ENCODE measurements at places on chromosomes 3 and 15. TPM values are rescaled to one million over a fixed set of nuclear protein-coding genes. Genes with fewer than 3 reads are reported as not detected.

The ISLR gene
- polyA plus RNA-seq, result 17.3 TPM

The CAMK2N2 gene
- 0.24 TPM for polyA plus RNA-seq

The OSTN gene
- polyA plus RNA-seq, result 0.34 TPM

The FAM107A gene
- 0.16 TPM for polyA plus RNA-seq

The CHDH gene
- 0.15 TPM for polyA plus RNA-seq

The AHSG gene
- polyA plus RNA-seq, result not detected

DNA sequence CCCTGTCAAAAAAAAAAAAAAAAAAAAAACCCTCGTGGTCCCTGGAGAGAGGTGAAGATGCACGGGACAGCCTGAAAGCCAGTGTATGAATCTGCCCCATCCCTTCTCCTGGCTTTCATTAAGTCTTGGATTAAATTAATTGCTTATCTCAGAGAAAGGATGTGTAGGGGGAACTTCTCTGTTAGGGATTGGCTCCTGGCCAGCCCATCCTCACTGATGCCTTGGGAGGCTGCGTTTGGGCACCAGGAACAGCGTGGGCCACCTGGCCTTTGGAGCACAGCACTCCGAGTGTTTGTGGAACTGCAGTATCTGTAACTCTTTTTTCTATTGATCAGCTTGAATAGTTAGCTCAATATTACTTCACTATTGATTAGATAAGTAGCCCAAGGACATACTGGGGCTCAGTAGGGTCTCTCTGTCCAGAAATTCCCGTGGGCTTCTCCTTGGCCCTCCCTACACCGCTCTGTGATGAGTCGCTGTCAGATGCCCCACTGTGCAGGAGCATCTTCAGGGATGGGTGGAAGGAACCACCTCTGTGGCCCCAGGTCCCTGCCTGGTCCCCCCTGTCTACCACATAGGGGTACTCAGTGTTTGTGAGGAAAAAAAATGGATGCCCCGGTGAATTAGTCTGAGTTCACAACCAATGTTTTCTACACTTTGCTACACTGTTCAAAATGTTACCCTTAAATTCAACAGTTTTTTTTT, 2.0 kb downstream of the PXYLP1 start:
- H3K4me1 ChIP-seq, result peaks cover 7% of the 10 kb centered on the region
- H3K36me3 ChIP-seq, result no peaks in the 10 kb centered on the region
- no peak for DNase-seq
- H3K27ac ChIP-seq, result no peak overlapping the region
- H3K4me3 ChIP-seq, result no peak overlapping the region

DNA sequence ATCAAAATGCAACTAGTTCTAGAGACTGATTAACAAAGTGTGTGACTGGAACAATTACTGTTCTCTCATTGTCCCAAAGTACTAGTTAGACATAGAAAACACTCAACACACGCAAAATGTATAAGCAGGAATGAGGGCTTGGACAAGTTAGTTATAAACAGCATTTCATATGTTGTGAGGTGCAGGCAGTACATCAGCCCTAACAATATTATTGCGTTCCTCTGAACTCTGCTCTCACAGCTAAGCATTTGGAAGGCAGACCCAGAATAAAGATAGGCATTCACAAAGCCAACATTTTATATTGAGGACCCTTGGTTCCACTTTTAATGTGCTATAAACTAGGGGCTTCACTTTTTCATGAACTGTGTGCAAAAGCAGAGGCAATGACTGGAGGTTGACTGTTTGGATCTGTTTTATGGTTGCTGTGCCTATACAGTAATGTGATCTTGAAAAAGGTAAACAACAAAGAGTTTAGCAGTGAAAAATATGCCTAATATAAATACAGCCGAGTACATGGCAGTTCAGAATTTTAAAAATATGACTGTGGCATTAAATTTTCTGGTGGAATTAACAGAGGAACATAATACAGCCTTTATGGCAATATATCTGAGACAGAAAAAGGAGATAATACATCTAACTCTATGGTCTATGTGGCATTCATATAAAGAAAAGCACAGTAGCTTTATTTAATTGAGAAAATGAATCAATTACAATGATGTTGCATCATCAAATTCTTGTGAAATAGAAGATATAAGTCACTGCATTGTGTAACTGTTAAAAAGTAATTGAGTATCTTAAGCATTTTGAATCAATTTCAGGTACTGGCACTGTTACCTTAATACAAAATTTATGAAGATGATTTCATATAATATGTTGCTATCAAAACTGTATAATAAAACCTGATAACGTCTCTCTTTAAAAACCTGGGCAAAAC, 80.0 kb upstream of the SKOR1 start:
- H3K4me1 ChIP-seq, result peaks cover 3% of the 10 kb centered on the region
- H3K36me3 ChIP-seq, result no peaks in the 10 kb centered on the region
- H3K4me3 ChIP-seq, result no peak overlapping the region
- peak; percentile 73 for DNase-seq

- no peaks in the 10 kb centered on the region for H3K27me3 ChIP-seq
- H3K4me1 ChIP-seq, result no peaks in the 10 kb centered on the region
- H3K36me3 ChIP-seq, result no peaks in the 10 kb centered on the region
- no peak overlapping the region for H3K4me3 ChIP-seq
- DNase-seq, result no peak
Observed at GRCh38 chr3:4678320-4678719, 185.2 kb downstream of the ITPR1 start.

DNA sequence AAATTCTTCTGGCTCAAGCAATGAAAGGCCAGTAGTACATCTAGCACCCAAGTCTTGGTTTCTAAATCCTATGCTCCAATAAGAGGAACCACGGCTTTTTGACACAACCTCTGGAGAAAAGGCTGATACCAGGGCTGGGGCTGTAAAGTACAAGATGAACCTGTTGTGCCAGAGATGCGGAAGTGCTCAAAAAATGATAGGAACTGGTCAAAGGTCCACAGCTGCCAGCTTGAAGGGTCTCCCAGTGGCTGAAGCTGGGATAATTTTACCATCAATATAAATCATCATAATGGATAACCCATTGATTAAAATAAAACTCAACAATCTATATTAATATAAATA, 558 bp upstream of the NCEH1 start:
- H3K4me3 ChIP-seq, result peak overlapping the region; percentile 88
- H3K4me1 ChIP-seq, result peaks cover 10% of the 10 kb centered on the region
- no peaks in the 10 kb centered on the region for H3K27me3 ChIP-seq
- DNase-seq, result no peak
- H3K36me3 ChIP-seq, result no peaks in the 10 kb centered on the region
- peak overlapping the region; percentile 98 for H3K27ac ChIP-seq

- H3K27me3 ChIP-seq, result no peaks in the 10 kb centered on the region
- H3K27ac ChIP-seq, result no peak overlapping the region
- no peaks in the 10 kb centered on the region for H3K36me3 ChIP-seq
- H3K4me1 ChIP-seq, result no peaks in the 10 kb centered on the region
- no peak for DNase-seq
Observed at GRCh38 chr3:68878962-68879361, 53.4 kb downstream of the TAFA4 start.

DNA sequence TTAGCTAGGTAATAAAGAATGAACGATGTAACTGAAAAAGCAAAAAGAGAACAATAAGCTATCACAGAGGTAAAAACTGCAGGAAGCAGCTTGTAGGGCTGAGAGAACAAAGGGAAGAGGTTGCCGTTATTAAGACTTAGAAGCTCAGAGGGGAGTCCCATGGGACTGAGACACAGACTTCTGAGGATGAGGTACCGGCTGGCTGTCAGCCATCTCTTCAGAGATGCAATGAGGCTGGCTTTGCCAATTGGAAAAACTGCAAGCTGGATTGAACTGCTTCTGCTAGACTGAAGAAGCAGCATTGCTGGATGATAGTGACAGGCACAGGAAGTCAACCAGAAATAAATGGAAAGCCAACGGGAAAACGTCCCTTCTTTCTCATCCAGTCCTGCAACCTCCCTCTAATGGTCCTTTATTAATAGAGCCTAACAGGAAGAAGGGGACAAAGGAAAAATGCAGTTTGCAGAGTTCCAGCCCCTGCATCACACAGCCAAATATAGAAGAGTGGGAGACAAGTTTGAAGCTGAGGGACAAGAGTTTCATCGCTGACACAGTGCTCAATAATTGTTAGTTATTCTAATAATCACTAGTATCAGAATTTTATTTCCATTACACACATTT, 21.1 kb upstream of the KLHL6 start:
- no peaks in the 10 kb centered on the region for H3K36me3 ChIP-seq
- DNase-seq, result peak; percentile 7
- peaks cover 7% of the 10 kb centered on the region for H3K27me3 ChIP-seq
- no peak overlapping the region for H3K27ac ChIP-seq
- no peak overlapping the region for H3K4me3 ChIP-seq

DNA sequence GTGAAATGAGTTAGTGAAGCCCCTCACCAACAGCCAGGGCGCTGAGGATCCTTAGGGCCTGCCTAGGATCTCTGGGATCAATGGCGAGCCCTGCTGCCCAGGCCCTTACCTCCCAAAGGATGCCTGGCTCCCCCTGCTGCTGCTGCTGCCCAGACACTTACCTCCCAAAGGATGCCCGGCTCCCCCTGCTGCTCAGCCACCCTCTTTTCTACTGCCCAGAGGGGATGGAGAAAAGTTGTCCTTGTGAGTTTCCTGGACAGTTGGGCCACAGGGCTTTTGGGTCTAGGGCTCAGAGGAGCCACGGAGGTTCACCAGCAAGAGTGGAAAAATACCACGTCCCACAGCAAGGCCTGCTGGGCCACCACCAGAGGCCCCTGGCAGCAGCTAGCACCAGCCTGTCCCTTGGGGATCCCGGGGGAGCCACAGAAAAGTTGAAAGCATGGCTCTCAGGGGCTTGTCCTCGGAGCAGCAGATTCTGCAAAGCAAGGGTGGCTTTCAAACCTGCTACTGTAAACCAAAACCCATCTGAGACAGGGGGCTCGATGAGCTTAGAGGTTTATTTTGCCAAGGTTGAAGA, 59.4 kb downstream of the SLC6A6 start:
- no peak overlapping the region for H3K27ac ChIP-seq
- peaks cover 2% of the 10 kb centered on the region for H3K36me3 ChIP-seq
- DNase-seq, result peak; percentile 81
- no peaks in the 10 kb centered on the region for H3K27me3 ChIP-seq

DNA sequence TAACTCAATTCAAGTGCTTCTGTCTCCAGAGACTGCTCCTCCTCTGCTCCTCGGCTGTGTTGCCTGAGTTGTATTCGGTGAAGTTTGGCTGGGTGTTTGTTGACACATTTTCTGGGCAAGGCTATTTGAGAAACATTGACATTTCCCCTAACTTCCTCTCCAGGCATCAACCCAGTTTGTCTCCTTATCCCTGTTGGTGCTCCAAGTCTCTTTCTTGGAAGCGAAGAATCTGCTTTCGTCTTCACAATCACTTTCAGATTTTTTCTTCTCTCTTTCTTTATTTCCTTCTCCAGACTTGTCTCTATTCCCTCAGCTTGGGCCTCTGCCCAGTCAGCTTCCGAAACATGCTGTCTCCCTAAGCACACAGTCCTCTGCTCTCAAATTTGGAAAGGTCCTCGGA, 84.7 kb downstream of the ETV5 start:
- no peak overlapping the region for H3K4me3 ChIP-seq
- peak; percentile 27 for DNase-seq
- no peaks in the 10 kb centered on the region for H3K36me3 ChIP-seq
- peaks cover 14% of the 10 kb centered on the region for H3K4me1 ChIP-seq

- H3K36me3 ChIP-seq, result no peaks in the 10 kb centered on the region
- H3K4me1 ChIP-seq, result no peaks in the 10 kb centered on the region
- H3K27ac ChIP-seq, result no peak overlapping the region
- no peak for DNase-seq
- H3K27me3 ChIP-seq, result no peaks in the 10 kb centered on the region
Observed at GRCh38 chr3:178003756-178004155, 532.5 kb upstream of the KCNMB2 start.

DNA sequence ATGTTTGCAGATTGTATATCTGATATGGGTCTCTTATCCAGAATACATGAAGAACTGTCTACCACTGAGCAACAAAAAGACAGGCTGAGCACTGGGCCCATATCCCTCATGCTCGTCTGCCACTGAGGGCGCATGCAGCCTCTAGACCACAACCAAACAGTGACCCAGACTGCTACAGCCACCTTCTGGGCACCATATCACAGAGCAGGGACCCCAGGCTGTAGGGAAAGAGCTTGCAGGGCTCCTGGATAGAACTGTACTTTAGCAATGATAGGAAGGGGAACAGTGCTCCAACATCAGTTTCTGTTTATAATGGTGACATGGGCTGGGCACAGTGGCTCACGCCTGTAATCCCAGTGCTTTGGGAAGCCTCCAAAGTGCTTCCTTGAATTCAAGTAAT, 40.2 kb upstream of the TMEM87A start:
- H3K4me3 ChIP-seq, result no peak overlapping the region
- no peaks in the 10 kb centered on the region for H3K4me1 ChIP-seq
- no peak overlapping the region for H3K27ac ChIP-seq
- no peaks in the 10 kb centered on the region for H3K36me3 ChIP-seq
- no peaks in the 10 kb centered on the region for H3K27me3 ChIP-seq

DNA sequence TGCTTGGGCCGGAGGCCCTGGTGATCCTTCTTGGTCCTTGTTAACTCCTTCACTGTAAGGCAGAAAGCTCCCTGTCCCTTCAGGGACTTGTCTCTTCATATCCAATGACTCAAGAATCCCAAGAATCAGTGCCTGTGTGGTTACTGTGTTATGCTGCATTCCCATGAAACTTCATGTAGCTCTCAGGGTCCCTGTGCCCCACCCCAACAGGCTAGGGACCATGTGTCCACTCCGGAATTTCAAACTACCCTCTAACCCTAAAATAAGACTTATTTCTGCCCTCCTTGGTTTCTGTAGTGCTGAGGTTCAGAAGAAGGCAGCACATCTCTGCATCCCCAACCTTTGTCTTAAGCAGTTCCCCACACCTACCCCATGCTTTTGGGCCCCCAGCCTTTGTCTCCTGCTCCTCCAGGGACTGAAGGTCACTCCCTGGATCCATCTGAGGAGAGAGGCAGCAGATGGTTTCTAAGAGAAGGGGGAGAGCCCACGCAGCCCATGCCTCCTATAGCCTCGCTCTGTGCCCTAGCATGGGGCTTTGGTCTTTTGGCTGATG, 531 bp upstream of the MAP1A start:
- no peaks in the 10 kb centered on the region for H3K27me3 ChIP-seq
- peak; percentile 62 for DNase-seq
- peak overlapping the region; percentile 93 for H3K27ac ChIP-seq
- peak overlapping the region; percentile 61 for H3K4me3 ChIP-seq
- H3K4me1 ChIP-seq, result peaks cover 31% of the 10 kb centered on the region
- H3K36me3 ChIP-seq, result peaks cover 14% of the 10 kb centered on the region

DNA sequence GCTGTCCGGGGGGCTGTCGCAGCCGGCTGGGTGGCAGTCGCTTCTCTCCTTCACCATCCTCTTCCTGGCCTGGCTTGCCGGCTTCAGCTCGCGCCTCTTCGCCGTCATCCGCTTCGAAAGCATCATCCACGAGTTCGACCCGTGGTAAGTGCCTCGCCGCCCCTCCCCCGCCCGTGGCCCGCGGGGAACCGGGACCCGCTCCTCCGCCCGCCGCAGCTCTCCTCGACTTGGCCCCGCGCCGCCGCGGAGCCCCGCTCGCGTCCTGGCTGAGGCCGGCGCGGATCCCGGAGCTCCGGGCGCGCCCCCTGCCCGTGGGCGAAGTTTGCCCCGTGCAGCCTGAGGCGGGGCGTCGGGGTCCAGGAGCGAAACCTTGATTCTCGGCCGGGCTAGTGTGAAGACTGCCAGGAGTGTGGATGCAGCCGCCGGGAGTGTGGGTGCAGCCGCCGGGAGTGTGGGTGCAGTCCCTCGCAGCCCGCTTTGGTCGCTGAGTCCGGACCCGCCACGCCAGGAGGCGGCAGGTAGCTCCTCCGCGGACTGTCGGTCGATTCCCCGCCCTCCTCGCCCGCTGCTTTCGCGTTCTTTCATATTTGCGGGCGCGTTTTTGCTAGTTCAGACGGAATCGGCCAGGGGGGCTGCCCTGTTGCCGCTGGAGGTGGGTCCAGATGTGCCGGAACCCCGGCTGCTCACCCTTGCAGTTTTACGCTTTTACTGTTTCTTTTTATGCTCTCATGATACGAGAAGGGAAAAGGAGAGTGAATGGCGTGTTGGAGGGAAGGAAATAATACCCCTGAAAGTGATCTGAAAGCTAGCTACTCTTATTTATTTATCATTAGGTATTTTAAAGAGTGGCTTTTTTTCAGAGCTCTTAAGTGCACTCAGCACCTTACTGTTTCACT, 692 bp downstream of the STT3B start:
- H3K36me3 ChIP-seq, result no peaks in the 10 kb centered on the region
- H3K4me1 ChIP-seq, result peaks cover 2% of the 10 kb centered on the region
- H3K27me3 ChIP-seq, result no peaks in the 10 kb centered on the region

All from fibroblast of lung (primary cell).